ENCODE measurements at places on chromosomes 4 and X. TPM values are rescaled to one million over a fixed set of nuclear protein-coding genes. Genes with fewer than 3 reads are reported as not detected.

RBM46 gene
- total RNA-seq = 0.81 TPM

JAKMIP1 gene
- total RNA-seq = not detected

RAB39B gene
- total RNA-seq = 0.13 TPM

ITGB1BP2 gene
- total RNA-seq = 1.6 TPM

JCHAIN gene
- not detected for total RNA-seq

SGCB gene
- total RNA-seq = 19.6 TPM

SPIN2A gene
- total RNA-seq = not detected

RADX gene
- 0.65 TPM for total RNA-seq

SLC2A9 gene
- total RNA-seq = 0.81 TPM

ZDHHC15 gene
- total RNA-seq = under 0.01 TPM

ZNF182 gene
- total RNA-seq = 2.3 TPM

SSX2 gene
- not detected for total RNA-seq

PTCHD1 gene
- total RNA-seq = under 0.01 TPM

G6PD gene
- total RNA-seq = 95.5 TPM

C4orf46 gene
- 20.2 TPM for total RNA-seq

UNC5C gene
- total RNA-seq = 11.7 TPM

PLP2 gene
- total RNA-seq = 109 TPM

WDR13 gene
- total RNA-seq = 124 TPM

PPP1R2C gene
- total RNA-seq = not detected

EGFL6 gene
- under 0.01 TPM for total RNA-seq

CCDC149 gene
- 1.6 TPM for total RNA-seq

RHOXF2 gene
- not detected for total RNA-seq

MID1 gene
- 13.9 TPM for total RNA-seq

GYG2 gene
- total RNA-seq = 2.0 TPM

MAGEA4 gene
- not detected for total RNA-seq

GRK4 gene
- 3.0 TPM for total RNA-seq

TMPRSS11A gene
- total RNA-seq = not detected

GDPD2 gene
- total RNA-seq = not detected

SPANXA2 gene
- total RNA-seq = not detected

F8A3 gene
- 15.6 TPM for total RNA-seq

DRD5 gene
- total RNA-seq = not detected

MTNR1A gene
- total RNA-seq = 0.16 TPM

NAA11 gene
- total RNA-seq = not detected

ASB9 gene
- 2.2 TPM for total RNA-seq

COX7B gene
- 373 TPM for total RNA-seq

SEPTIN11 gene
- total RNA-seq = 95.3 TPM

LRIT3 gene
- total RNA-seq = under 0.01 TPM

PPBP gene
- total RNA-seq = not detected

ALB gene
- total RNA-seq = not detected

ZAR1 gene
- not detected for total RNA-seq

SMIM31 gene
- not detected for total RNA-seq

XAGE2 gene
- total RNA-seq = not detected

GPRASP3 gene
- total RNA-seq = 1.3 TPM

CDX4 gene
- not detected for total RNA-seq

Measured in mesangial cell (primary cell).